Naive thymus-derived CD8-positive, alpha-beta T cell (primary cell): ENCODE measurements at places on chromosomes 13 and 19.

DNA sequence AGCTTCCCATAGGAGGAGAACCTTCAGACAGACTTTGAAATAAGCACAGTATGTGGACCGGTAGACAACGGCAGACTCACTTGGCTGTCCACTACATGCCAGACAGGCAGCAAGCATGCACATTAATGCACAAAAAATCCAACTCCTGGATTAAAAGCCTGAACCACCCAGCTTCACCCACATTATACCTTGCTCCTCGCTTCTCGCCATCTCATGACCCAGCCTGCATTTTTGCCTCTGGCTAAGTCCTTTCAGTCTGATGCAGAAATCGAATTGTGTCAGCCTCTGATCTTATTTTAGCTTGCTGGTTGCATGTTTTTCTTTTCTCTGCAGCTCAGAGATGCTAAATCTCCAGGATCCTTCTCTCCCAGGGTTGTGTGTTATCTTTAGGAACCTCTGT is 358.7 kb downstream of the RFC3 start:
- DNase-seq = no peak

GRCh38 chr13:41434831-41435520 is 22.4 kb upstream of the RGCC start:
- DNase-seq = no peak

GRCh38 chr13:25018729-25019115 is 77.2 kb upstream of the PABPC3 start:
- DNase-seq = no peak

- no peak for DNase-seq
These were observed 23.9 kb upstream of the PSG4 start for GRCh38 chr19:43229315-43229714.

DNA sequence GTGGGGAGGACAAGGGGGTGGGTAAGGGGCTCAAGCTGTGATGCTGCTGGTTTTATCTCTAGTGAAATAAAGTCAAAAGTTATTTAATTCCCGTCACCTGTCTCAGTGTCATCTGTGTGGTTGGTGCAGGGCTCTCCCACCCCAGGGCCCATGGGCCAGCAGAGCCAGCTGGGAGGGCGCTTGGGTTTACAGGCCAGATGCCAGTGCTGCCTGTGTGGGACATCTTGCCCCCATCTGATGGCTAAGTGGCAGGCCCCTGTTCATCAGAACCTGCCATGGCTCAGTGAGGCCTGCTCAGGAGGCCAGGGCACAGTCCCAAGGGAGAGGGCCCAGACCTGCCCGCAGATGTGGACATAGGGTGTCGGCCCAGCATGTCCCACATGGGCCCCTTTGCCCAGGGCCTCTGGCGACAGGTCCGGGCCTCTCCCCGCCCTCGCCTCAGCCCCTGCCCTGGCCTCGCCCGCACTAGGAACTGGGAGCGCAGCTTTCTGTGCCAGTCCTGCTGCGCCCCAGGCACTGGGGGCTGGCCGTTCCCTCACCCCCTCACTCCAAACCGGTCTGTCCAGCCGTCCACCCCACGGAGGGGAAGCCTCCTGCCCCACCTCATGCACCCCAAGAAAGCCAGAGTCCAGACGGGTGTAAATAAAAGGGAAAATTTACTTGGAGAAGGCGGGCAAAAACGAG is 5.3 kb downstream of the ZNF296 start:
- DNase-seq = no peak

DNA sequence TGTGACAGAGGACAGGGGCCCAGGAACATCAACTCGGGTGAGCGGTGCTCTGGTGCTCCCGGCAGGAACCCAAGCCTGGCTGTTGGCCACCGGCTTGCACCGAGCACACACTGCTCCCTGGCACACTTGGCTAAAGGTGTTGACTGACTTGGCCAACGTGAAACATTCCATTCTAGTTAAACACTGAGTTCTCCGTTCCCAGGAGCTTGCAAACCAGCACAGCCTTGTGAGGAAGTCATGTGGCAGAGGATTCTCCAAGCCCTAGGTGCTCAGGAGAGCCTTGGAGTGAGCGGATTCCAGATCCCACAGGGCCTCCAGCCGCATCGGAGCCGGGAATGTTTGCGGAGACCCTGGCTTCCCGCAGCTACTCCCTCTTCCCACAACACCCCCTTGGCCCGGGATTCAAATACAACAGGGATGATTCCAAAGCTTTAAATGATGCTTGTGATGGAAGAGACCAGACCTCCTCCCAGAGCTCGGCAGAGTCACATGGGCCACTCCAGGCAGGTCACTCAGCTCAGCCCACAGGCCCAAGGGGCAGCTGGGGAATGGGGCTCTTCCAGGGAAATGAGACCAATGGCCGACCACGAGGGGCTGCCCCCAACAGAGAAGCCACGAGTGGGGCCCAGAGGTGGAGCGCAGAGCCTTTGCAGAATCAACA is 2.9 kb downstream of the C13orf46 start:
- no peak for DNase-seq

GRCh38 chr19:48489608-48490216 is 20.5 kb downstream of the CYTH2 start:
- peak; percentile 78 for DNase-seq

DNA sequence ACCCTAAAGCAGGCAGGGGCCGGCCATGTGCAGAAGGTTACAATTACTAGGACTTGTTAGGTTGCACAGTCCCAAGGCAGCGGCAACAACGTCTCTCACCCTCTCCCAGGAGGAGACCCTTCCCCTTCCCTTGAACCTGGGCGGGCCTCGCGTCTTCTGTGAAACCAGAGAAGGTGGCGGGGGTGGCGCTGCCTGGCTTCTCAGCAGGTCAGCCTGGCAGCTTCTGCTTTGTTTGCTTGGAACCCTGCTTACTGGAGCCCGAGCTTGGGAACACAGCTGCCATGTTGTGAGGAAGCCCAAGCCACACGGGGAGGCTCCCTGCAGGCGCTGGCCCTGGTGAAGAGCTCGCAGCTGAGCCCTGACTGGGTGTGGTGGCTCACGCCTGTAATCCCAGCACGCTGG is 15.5 kb downstream of the MKNK2 start:
- DNase-seq = no peak

DNA sequence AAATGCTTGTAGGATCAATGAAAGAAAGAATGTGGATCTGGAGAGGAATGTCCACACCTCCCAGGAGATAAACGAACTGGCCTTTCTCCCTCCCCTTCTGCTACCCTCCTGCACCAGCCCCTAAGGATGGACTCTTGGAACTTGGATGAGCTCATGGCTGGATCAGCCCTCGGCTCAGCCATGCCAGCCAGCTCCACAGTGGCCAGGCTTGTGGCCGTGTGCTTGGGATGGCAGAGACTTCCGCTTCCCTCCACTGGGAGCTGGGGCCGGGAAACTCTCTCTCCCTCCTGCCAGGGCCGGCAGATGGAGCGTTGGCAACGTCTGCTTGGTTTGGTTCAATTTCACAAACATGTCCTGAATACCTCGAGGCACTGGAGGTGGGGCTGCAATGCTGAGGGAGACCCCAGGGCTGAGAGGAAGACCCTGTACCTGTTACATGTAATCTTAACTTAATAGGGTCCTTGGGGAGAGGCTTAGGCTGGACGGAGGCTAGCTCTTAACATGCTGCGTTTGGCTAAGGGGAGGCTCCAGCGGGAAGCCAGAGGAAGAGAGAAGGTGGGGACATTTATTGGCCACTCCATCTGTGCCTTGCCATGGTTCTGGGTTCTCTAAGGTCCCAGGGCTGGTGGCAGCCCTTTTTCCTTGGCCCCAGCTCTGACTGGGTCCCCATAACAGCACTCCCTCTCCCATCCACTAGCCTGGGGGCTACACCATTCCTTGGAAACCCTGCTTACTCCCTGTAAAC is 152.5 kb downstream of the IER2 start:
- DNase-seq = no peak

- DNase-seq = no peak
These were observed 81.4 kb upstream of the UQCRFS1 start for GRCh38 chr19:29294343-29294811.

GRCh38 chr13:110300090-110300815 is 6.7 kb downstream of the COL4A1 start:
- DNase-seq = no peak

DNA sequence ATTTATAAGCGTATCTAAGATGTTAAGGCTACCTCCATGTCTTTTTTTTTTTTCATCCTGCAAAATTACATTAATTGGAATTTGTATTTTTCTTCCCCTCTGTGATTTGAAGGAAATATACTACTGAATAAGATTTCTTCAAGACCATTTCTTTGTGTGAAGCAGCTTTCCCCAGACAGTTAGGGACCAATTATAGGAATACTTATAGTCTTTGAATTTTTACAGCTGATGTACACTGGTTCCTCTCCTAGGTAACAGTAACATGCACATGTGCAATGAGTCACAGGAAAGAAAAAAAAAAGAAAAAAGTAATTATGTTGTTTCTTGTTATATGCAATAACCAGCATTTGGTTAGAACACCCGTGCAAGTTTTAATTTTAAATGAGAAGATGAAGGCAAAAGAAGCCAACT is 82.0 kb downstream of the PCDH9 start:
- no peak for DNase-seq

- no peak for DNase-seq
These were observed 66.1 kb upstream of the FRY start for GRCh38 chr13:31965361-31966066.

DNA sequence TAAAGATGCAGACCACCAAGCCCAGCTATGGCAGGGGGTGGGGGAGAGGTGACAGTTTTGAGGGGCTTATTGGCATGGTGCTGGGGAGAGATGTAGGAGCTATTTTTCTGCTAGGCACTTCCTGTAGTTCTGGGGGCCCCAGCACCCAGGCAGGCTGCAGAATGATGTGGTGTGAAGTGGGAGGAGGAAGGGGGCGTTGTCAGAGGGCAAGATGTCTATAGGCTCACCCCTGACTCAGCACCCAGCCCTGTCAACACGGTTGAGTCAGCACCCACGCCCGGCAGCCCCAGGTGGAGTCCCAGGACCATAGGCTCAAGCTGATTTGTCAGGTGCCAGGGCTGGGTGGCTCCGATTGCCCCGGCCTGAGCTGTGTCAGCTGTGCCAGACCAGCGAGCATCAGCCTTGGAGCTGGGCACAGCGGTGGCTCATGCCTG is 5.8 kb downstream of the KLF2 start:
- peak; percentile 88 for DNase-seq

GRCh38 chr19:1416014-1416841 is 8.8 kb downstream of the DAZAP1 start:
- DNase-seq = no peak

DNA sequence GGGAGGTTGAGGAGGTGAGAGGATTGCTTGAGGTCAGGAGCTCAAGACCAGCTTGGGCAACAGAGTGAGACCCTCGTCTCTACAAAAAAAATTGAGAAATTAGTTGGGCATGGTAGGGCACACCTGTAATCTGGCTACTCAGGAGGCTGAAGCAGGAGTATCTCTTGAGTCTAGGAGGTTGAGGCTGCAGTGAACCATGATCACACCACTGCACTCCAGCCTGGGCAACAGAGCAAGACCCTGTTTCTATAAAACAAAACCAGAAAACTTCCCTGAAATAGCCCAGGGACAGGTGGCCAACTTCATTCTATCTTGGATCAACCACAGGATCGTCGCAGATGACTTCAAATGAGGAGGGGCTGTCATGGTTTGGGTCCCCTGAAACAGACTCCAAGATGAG is 28.7 kb downstream of the COLGALT1 start:
- DNase-seq = no peak

- DNase-seq = no peak
These were observed 18.1 kb downstream of the DNAJC15 start for GRCh38 chr13:43041369-43041921.

DNA sequence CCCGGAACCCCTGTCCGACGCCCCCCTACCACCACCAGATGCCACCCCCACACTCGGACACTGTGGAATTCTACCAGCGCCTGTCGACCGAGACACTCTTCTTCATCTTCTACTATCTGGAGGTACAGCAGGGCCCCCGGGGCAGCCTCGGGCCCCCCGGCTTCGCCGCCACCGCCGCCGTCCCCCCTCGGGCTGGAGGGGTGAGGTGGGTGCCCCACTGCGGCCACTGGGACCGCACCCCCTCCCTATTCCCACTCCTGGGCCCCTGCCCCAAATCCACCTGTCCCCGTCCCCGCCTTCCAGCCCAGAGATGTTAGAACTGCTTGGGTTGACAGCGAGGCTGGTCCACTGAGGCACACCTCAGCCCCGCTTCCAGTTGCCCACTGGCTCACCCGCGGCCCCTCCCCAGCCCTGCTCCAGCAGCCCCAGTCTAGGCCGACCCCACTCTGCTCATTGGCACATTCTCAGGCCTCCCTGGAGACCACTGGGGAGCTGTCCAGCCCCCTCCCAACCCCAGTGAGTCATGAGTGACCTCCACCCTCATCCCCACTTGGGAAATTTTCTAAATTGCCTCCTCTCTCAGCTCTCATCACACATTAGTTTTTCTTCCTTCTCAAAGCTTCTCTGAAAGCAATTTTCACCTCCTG is 6.5 kb downstream of the LENG1 start:
- DNase-seq = no peak

- no peak for DNase-seq
These were observed 7.8 kb downstream of the GTF3A start for GRCh38 chr13:27432180-27432579.

DNA sequence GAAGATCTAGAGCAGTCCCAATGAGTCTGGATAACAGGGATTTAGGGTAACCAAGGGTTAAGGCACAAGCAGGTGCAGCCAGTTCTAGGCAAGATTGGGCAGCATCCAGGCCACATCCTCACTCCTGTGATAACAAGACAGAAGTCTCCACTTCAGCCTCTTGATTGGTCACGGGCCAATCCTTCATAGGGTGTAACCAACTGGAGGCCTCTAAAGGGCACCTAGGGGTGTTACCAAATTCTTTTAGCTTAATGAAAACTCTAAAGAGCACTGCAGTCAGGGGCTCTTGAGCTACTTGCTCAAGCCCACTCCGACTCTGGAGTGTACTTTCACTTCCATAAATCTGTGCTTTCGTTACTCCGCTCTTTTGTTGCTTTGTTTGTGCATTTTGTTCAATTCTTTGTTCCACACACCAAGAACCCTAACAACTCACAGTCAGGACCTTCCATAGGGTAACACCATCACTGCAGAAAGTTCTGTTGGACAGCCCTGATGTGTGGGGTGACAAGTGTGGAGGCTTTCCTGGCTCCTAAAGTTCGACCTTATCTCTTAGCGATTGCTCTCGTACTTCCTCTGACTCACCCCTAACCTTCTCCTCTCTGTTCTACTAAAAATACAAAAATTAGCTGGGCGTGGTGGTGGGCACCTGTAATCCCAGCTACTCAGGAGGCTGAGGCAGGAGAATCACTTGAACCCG is 36.1 kb downstream of the ZSWIM9 start:
- DNase-seq = no peak

DNA sequence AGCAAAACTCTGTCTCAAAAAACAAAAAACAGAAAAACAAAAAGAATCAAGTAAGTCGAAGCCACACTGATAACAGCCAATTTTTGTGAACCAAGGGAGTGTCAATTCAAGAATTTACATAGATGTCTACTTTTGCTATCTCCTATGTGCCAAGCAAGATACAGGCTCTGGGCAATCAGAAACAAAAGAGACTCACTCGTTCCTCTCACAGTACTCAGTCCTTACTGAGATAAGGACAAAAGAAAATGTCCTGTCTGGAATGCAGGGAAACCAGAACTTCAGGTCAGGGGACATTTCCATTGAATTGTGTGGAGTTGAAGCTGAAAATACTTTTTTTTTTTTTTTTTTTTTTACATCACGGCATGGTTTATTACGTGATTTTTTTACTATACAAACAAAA is 53.0 kb downstream of the NLRP12 start:
- DNase-seq = no peak
